ENCODE measurements at places on chromosomes 2 and 18. TPM values are rescaled to one million over a fixed set of nuclear protein-coding genes. Genes with fewer than 3 reads are reported as not detected.

IL36A gene
- not detected for total RNA-seq

PPP4R1 gene
- 173 TPM for total RNA-seq

ASPRV1 gene
- 0.87 TPM for total RNA-seq

ANKRD23 gene
- total RNA-seq, result 4.7 TPM

GAD1 gene
- 129 TPM for total RNA-seq

LOXHD1 gene
- total RNA-seq, result 0.23 TPM

EVX2 gene
- total RNA-seq, result not detected

PCARE gene
- not detected for total RNA-seq

ZNF516 gene
- total RNA-seq, result 83.2 TPM

STAT4 gene
- 1.1 TPM for total RNA-seq

PSMA8 gene
- total RNA-seq, result not detected

CSRNP3 gene
- 14.6 TPM for total RNA-seq

RFTN2 gene
- 27.2 TPM for total RNA-seq

DSEL gene
- total RNA-seq, result 8.1 TPM

HOXD12 gene
- total RNA-seq, result not detected

CCT7 gene
- 183 TPM for total RNA-seq

C1D gene
- 20.9 TPM for total RNA-seq

C2orf15 gene
- 0.26 TPM for total RNA-seq

FIGN gene
- 14.0 TPM for total RNA-seq

SRD5A2 gene
- total RNA-seq, result 0.64 TPM

TUBA3D gene
- not detected for total RNA-seq

CABLES1 gene
- 24.9 TPM for total RNA-seq

MOGAT1 gene
- total RNA-seq, result 0.26 TPM

ASXL3 gene
- 7.2 TPM for total RNA-seq

NEU4 gene
- 0.33 TPM for total RNA-seq

C2orf92 gene
- 15.1 TPM for total RNA-seq

TSPYL6 gene
- not detected for total RNA-seq

TRIM43 gene
- total RNA-seq, result not detected

GALNT3 gene
- 3.6 TPM for total RNA-seq

ITPRIPL1 gene
- total RNA-seq, result 1.8 TPM

FEV gene
- 0.56 TPM for total RNA-seq

FAM136A gene
- 37.9 TPM for total RNA-seq

CNTNAP5 gene
- total RNA-seq, result 5.0 TPM

KRTCAP3 gene
- total RNA-seq, result 4.6 TPM

DUSP19 gene
- total RNA-seq, result 2.4 TPM

SP9 gene
- 0.31 TPM for total RNA-seq

MC2R gene
- not detected for total RNA-seq

MYO1B gene
- total RNA-seq, result 81.0 TPM

LIMS3 gene
- 10.0 TPM for total RNA-seq

SP100 gene
- 8.3 TPM for total RNA-seq

FKBP7 gene
- total RNA-seq, result 15.5 TPM

GPR17 gene
- 0.15 TPM for total RNA-seq

FAHD2B gene
- total RNA-seq, result 14.6 TPM

ALPG gene
- total RNA-seq, result not detected

PROM2 gene
- 0.62 TPM for total RNA-seq

SLC23A3 gene
- 1.7 TPM for total RNA-seq

SP140 gene
- not detected for total RNA-seq

NT5DC4 gene
- total RNA-seq, result not detected

SERPINB12 gene
- total RNA-seq, result not detected

TBR1 gene
- 0.08 TPM for total RNA-seq

FOXI3 gene
- total RNA-seq, result 0.69 TPM
